Lung (tissue), 17 donors: ENCODE measurements at places on chromosomes 4 and X.

GRCh38 chrX:25003066-25003849, 12.5 kb downstream of the ARX start:
- no peak for DNase-seq

GRCh38 chr4:24910499-24910898, 2.3 kb downstream of the CCDC149 start:
- DNase-seq = no peak

- DNase-seq = no peak
Observed at GRCh38 chr4:181964731-181965130, 278.5 kb upstream of the TENM3 start.

DNA sequence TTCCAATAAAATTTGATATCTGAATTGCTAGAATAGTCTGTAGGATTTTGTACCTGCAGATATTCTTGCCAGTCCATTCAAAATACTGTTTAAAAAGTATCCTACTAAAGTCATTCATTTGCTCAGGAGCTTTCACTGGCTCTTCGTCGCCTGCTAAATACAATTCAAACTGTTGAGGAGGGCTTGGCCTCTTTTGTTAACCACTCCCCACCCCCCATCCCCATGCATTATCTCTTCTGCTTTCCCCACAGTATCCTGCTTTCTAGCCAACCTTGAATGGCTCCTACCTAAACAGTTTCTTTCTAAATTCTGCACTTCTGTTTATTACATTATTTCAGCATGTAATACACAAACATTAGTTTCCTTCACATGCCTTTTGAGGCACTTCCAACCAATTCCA, 230.8 kb downstream of the CPE start:
- no peak for DNase-seq

DNA sequence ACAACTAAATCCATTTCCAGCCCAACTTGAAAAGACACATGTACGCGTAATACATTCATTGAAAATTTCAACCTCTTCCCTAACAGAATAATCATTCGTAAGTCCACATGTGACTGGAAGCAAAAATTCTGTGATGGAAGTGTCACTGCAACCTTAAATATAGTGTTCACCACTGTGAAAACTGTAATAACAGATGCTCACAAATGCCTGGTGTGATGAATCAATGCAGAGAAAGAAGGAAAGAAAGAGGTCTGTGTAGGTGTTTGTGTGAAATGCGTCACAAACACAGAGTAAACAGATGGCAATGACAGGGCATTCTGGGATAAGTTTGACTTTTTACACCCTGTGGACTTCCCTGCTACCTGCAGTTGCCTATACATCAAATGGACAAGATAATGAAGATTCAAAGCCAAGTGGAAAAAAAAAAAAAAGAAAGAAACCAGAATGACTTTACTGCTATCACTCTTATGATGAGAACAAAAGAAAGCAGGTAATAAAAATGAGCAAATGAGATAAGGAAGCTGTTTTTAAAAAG, 123.3 kb downstream of the EPHA5 start:
- DNase-seq = no peak
